OCI-M1 (cell line): ENCODE measurements at places on chromosomes 7 and 10.

DNA sequence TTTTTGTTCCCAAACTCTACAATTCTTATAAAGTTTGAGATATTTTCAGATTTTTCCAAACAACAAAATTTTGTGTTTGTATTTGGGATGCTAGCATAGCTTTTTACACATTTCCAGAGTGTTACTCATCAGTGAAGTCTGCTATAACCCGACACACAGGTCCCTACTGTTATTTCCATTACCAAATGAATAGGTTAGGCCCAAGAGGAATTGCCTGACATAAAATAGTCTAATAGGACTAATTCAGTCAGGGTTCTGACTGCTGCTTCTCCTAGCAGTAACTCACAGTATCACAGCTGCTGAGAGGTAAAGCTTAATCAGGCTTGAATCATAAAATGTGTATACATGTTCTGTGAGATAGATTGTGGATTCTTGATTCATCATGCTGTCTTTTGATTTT lies 49.1 kb upstream of the STRIP2 start:
- no peak for DNase-seq

DNA sequence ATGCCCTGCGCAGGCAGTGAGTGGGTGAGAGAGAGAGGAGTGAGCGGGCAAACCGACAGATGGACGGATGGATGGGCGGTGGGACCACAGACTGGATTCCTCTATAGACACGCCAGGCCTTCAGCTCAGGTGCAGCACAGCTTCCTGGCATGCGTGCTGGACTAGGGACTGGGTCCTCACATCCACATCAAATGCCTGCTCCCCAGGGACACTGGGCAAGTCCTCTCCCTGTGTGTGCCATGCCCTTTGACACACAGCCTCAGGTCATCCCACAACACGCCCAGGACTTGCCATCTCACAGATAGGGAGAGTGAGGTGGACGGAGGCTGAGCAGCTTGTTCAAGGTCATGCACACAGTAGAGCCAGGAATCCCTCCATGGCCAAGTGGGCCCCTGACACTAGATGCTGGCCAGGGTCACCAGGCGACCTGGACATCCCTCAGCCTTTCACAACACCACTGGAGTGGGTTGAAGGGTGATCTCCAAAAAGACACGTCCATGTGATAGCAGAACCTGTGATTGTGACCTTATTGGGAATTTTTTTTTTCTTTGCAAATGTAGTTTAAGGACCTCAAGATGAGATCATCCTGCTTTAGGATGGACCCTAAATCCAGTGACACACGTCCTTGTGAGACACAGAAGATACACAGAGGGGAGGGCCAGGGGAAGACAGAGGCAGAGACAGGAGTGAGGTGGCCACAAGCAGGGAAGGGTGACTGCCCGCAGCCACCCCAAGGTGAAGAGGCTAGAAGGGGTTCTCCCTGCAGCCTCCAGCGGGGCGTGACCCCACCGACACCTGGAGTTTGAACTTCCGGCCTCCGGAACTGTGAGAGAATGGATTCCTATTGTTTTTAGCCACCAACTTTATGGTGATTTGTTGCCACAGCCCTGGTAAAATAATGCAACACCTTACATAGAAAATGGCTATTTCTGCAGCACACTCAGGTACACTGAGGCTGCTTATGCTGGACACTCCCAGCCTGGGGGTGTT lies 155.0 kb upstream of the CHST15 start:
- no peak for DNase-seq

DNA sequence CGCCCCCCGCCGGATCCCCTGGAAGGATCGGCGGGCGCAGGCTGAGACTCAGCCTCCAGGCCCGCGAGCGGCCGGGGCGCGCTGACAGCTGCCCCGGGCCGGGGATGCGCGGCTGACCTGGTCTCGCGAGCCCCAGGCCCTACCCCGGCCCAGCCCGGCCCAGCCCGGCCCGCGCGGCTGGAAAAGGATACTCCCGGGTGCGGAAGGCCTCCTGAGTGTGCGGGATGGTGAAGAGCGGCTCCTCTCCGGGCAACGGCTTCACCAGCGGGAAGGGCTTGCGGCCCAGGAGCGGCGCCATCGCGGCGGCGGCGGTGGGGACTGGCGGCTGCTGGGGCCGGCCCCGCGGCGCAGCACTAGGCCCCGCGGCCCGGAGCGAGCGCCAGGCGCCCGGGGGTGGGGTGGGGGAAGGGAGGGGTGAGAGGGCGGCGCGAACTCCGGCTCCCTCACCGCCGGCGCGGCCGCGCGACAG lies 423 bp downstream of the BAZ1B start:
- peak; percentile 92 for DNase-seq

- DNase-seq = peak; percentile 35
Observed at GRCh38 chr10:78609976-78610375, 458.8 kb upstream of the ZMIZ1 start.

GRCh38 chr10:9331583-9332008 lies 1277.1 kb downstream of the GATA3 start:
- DNase-seq = peak; percentile 77

GRCh38 chr7:100570954-100571828 lies 2.5 kb downstream of the SAP25 start:
- no peak for DNase-seq

DNA sequence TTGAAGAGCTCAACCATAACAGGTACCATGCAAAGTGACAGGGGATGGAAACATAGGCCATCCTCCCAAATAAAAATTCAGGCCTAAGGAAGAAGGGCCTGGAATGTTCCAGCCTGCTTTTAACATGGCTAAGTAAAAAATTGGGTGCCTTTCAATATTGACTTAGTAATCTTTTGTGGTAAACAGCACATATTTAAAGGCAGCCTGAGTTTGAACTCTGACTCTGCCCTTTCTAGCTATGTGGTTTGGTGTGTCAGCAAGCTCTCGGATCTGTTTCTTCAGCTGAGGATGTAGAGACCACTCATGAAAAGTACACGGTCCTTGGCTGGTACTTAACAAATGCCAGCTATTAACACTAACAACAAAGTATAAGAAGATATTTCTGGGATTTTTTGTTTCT lies 191.8 kb upstream of the CDCA7L start:
- no peak for DNase-seq
